Suppressor macrophage treated with lipopolysaccharide for 4 hours (primary cell): ENCODE measurements at places on chromosomes 12 and 14.

GRCh38 chr12:75135026-75135425 lies 74.6 kb downstream of the KCNC2 start:
- no peak for DNase-seq

- no peak for DNase-seq
These were observed 3.9 kb upstream of the SYNE2 start for GRCh38 chr14:63848890-63849289.

GRCh38 chr12:14576896-14577295 lies 9.2 kb upstream of the PLBD1 start:
- no peak for DNase-seq

GRCh38 chr12:24073170-24073810 lies 123.8 kb upstream of the SOX5 start:
- DNase-seq = no peak

- DNase-seq = peak; percentile 54
These were observed 238.0 kb downstream of the CHST11 start for GRCh38 chr12:104694711-104695110.

DNA sequence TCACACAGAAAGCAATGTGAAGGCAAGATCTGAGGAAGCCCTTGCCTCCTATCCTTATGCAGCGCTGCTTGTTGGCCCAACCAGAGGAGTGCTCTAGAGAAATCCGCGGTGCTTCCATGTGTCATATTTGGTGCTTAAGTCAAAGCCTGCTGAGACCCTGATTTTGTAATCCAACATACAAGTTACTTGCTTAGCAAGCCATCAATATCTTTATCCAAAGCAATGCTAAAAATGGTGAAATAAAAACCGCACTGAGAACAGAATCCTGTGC lies 250.0 kb downstream of the MED13L start:
- no peak for DNase-seq

- DNase-seq = no peak
These were observed 39.7 kb downstream of the PPTC7 start for GRCh38 chr12:110543252-110543959.

DNA sequence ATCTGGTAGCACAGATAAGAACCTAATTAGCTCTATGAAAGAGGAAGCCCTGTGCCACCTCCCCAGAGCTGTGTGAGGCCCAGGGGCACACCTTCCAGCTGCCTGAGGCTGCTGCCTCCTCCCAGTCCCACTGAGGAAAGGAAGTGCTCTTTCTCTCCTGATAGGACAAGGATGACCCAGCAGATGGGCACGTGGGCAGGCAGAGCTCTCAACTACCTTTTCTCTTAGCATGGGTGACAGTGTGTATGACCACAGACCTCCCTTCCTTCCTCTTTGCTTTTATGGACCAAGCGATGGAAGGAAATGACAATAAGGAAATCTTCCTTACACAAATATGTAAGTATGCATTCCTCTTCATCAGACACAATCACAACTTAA lies 127.6 kb upstream of the AMIGO2 start:
- DNase-seq = peak; percentile 48

DNA sequence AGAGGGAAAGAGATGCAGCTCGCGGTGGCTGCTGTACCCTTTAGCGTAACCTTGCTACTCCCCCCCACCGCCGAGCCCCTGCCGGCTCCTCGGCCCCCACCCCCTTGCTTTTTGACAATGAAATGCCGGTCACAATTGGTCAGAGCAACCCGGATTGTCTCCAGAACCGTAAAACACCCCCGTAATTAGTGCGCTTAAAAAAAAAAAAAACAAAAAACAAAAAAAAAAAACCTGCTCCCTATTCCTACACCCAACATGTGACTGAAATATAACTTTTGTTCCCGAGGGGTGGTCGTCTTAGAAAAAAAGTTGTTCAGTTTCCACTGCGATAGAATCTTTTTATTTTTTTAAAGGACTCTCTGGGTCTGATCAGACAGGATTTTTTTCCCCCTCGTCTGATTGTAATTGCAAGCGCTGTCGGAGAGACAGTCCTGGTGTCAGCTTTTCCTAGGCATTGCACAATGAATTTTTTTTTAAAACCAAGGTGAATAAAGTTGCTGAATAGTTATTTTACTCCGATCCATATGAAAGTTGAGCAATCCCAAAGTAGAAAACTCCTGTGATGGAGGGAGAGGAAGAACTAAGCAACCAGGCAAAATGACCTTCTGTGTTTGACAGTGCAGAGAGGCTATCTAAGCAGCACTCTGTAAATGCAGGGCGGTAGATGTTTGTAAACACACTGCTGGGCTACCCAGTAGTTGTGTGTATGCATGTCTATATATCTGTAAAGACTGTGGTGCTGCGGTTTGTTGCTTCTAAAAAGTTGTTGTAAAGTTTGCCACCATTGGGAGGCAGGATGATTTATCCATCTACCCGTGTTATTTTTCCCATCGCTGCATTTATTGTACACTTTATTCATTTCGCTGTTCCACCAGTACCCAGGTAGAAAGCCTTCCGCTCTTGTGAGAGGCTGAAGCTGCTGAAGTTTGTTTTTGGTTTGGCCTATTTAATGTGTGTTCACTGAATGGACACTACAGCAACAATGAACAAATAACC lies 1.1 kb downstream of the ETV6 start:
- DNase-seq = peak; percentile 73

DNA sequence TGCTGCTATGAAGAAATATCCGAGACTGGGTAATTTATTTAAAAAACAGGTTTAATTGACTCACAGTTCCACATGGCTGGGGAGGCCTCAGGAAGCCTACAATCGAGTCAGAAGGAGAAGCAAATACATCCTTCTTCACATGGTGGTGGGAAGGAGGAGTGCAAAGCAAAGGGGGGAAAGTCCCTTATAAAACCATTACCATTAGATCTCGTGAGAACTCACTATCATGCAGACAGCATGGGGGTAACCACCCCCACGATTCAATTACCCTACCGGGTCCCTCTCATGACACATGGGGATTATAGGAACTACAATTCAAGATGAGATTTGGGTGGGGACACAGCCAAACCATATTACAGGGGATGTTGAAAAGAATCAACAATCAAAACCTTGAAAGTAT lies 74.9 kb downstream of the PPM1H start:
- DNase-seq = no peak

DNA sequence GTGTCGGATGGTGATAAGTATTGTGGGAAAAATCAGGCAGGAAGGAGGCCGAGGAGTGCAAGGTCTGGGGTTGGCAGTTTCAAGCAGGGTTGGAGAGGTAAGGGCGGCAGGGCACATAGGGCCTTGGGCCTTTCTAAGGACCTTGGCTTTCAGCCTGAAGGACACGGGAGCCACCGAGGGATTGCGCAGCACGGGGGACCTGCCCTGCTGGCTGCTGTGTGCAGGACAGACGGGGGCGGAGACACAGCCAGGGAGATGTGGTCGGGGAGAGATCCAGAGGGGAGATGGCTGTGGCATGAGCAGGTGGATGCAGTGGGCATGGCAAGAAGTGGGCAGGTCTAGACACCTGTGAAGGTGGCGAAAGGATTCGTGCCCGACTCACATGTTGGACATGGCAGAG lies 14.7 kb downstream of the OTUB2 start:
- no peak for DNase-seq

GRCh38 chr14:22084393-22085281 lies 411.0 kb upstream of the OR4E1 start:
- peak; percentile 73 for DNase-seq

GRCh38 chr12:51662728-51663154 lies 71.7 kb downstream of the SCN8A start:
- DNase-seq = no peak

DNA sequence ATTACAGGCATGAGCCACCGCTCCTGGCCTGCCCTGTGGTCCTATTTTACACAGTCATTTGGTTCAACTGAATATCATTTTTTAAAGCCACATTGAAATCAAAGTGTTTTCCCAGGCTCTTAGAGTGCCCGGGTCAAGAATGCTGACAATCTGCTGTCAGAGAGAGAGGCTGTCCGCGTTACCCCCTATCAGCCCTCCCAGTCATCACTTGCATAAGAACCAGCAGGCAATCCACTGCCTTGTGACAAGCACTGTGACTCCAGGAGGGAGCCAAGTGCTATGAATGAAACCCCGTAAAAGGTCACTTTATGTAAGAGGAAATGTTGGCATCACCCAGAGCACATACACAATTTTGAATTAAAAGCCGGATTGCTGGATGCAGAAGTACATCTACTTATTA lies 13.5 kb downstream of the PHLDA1 start:
- peak; percentile 86 for DNase-seq

- no peak for DNase-seq
These were observed 16.6 kb downstream of the PITPNM2 start for GRCh38 chr12:123134271-123134671.

GRCh38 chr12:120762086-120762485 lies 36.5 kb downstream of the ACADS start:
- DNase-seq = no peak

DNA sequence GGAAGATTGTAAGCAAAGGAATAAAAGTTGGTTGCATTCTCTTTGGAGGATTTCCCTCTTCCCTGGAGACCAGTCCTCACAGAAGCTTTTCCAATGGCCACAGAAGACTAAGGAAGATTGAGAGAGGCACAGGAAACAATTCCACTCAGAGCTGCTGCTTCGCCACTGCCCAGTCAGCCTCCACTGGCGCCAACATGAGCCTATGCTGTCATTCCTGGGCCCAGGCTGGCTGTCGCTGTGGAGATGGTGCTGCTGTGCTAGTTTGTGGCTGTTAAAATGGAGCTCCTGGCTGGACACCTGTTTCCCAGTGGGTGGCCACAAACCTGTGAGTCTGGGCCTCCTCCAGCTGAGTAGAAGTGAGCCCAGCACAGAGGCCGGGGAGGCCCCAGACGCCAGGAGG lies 6.6 kb downstream of the P2RX7 start:
- DNase-seq = no peak

- DNase-seq = no peak
These were observed 145.1 kb upstream of the GRIP1 start for GRCh38 chr12:66823857-66824570.

GRCh38 chr12:45615268-45615667 lies 114.2 kb upstream of the ARID2 start:
- no peak for DNase-seq

DNA sequence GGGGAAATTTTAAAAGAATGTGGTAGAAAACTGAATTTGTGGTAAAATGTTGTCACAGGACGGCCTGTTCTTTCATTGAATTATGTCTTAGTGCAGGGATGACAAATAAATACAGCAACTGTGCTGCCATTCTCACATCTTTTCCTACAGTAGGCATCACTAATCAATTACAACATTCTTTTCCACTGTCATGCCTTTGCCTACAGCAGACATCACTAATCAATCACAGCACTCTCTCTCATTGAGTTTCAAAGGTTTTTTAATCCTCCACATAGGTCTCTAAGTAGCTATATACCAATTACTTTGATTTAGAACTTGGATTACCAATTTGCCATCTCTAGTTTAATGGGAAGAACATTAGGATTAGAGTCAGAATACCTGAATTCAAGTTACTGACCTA lies 30.1 kb downstream of the NTF3 start:
- DNase-seq = no peak

GRCh38 chr12:93573552-93574223 lies 1.2 kb downstream of the SOCS2 start:
- DNase-seq = peak; percentile 65

- peak; percentile 82 for DNase-seq
These were observed 37.5 kb downstream of the RPGRIP1 start for GRCh38 chr14:21317398-21317797.

DNA sequence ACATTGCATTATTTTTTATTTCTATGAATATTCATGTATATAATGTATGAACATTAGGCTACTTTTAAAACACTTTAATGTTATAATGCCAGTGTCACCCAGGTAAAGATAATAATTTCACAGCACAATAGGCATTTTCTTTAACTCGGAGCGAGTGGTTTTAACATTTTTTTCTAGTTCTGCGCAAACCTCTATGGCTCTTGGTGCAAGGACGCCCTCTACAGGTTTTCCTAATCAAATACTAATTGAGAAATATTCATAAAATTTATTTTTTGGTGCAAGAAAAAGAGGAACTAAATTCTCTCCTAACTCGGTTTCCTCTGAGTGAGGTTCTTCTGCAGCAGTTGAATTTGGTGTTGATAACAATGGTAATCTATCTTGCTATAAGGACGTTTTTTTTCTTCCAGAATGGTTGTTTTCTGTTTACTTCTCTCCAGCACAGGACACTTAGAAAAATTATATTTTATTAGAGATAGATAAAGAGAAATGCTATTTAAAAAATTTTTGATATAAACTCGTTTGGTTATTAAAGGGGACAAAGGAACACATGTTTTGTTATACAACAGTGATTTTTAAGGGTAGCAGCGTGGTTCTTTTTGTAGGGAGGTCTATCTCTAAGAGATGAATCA lies 2.4 kb upstream of the WIF1 start:
- peak; percentile 71 for DNase-seq

GRCh38 chr12:72677139-72677538 lies 405.0 kb downstream of the TRHDE start:
- peak; percentile 17 for DNase-seq

GRCh38 chr12:93521225-93522080 lies 51.0 kb upstream of the SOCS2 start:
- no peak for DNase-seq
